Renal cortex interstitium (tissue), 15 donors: ENCODE measurements at places on chromosomes 16 and 17. TPM values are rescaled to one million over a fixed set of nuclear protein-coding genes. Genes with fewer than 3 reads are reported as not detected.

ARHGAP44 gene
- polyA plus RNA-seq: 7.6 TPM

SDK2 gene
- polyA plus RNA-seq: 6.8 TPM

RAB26 gene
- polyA plus RNA-seq: 2.6 TPM

C16orf96 gene
- 0.16 TPM for polyA plus RNA-seq

TEX14 gene
- polyA plus RNA-seq: 0.44 TPM

ZFP1 gene
- polyA plus RNA-seq: 25.4 TPM
